Epithelial cell of esophagus (primary cell): ENCODE measurements at places on chromosomes 4 and X.

DNA sequence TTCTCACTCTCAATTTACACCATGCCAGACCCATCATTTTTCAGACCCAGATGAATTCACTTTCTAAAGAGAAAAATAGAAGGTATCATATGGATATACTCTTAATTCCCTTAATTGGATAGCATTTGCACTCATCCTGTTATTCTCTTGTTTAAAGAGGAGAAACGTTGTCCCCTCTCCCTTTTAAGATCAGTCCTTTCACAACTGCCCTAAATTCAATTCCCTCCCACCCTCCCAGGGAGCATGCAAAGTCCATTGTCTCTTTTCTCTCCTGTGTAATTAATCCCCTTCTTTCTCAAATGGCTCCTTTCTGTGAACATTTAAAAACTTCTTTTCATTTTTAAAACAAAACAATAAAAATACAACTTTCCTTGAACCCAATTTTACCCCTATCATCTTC lies 124.7 kb upstream of the TLL1 start:
- DNase-seq: no peak

DNA sequence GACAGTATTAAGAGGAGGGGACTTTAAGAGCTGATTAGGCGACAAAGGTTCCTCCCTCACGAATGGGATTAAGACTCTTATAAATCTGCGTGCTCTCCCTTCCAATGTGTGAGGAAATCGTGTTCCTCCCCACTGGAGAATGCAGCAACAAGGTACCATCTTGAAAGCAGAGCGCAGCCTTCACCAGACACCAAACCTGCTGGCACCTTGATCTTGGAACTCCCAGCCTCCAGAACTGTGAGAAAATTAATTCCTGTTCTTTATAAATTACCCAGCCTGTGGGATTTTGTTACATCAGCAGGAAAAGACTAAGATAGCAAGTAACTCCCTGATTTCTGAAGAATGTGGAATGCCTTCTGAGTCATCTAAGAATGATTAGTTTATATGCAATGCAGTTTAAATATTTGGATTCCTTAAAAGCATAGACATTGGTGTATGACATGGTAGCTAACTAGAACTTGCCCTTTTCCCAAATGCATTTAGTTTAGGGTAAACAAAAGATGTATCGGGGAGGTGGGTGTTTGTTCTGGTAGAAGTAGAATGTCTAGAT lies 86.1 kb downstream of the USP46 start:
- DNase-seq: peak; percentile 73

DNA sequence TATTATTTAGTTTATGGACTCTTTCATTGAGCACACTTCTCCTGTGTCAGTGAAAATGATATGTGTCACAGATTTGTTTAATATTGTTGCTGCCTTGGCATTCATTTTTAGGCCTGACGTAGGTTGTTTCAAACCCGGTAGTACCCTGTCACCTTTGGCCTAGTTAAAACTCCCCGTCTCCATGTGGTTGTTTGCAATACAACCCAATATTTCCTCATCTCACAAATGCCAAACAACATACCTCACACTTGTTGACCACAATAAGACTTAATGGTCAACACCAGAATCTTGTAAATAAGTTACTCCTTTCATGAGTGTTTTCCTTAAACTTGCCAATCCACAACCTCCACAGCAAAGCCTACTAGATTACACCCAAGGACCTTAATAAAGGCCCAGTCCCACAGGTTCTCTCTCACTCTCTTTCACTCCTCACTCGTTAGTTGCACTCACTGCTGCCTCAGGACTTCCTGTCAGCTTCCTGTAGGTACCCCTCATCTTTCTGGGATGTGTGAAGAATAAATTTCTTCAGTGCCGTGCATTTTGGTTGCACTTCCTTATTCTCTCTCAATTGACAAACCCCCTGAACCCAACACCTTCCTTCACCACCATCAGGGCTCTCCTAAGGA lies 31.3 kb downstream of the IL13RA2 start:
- DNase-seq: peak; percentile 6

DNA sequence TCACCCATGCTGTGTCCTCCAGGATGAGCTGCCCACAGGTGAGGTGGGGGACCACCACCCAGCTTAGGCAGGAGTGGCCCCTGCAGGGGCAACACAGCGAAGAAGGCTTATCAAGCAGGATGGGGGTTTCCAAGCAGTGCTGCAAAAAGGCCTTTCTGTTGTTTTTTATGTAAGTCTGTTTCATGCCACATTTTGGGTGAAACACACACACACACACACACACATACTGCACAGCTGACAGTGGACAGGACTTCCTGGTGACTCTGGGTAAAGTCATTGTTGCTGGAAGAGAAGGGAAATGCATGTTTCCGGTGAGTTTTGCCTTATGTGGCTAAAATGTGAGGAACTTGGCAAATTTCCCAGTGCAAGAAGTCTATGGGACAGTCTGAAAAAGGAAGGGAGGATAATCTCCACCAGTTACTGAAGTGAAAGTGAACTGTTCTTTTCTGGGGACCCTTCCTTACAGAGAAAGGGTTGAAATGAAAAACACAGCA lies 119.2 kb downstream of the IRF2 start:
- peak; percentile 71 for DNase-seq

GRCh38 chrX:39396358-39396995 lies 595.2 kb downstream of the MID1IP1 start:
- DNase-seq: no peak

GRCh38 chr4:100356172-100356571 lies 161.7 kb downstream of the EMCN start:
- DNase-seq: peak; percentile 77

- no peak for DNase-seq
Measured at GRCh38 chrX:31555506-31555905, 483.7 kb upstream of the FTHL17 start.

DNA sequence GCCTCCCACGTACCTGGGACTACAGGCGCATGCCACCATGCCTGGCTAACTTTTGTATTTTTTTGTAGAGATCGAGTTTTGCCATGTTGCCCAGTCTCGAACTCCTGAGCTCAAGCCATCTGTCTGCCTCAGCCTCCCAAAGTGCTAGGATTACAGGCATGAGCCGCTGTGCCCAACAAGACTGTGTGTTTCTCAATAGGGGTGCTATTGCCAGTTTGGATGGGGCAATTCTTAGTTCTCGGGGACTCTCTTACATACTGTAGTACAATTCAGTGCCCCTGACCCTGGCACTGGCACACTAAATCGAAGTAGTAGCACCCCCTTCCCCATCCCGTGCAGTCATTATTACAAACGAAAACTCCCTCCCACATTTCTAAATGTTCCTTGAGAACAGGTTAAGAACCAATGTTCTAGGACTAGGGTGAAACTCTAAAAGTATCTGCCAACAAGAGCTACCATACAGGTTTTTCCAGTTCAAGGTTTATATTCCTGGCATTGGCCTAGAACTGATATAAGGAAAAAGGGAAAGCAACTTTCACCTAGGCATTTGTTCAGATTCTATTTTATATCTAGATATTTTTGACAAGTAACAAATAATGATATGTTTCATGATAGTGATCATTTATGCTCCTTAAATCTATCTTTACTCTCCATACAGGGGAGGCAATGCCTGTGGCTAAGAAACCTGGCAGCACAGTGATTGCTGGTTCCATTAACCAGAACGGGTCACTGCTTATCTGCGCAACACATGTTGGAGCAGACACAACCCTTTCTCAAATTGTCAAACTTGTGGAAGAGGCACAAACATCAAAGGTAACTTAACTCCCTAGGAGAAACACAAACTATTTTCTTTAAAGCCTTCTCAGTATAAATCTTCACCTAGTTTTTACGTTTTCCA lies 50.4 kb upstream of the PGAM4 start:
- peak; percentile 64 for DNase-seq

- DNase-seq: no peak
Measured at GRCh38 chr4:152374606-152375285, 161.1 kb downstream of the FBXW7 start.

GRCh38 chr4:176645246-176645960 lies 147.3 kb downstream of the VEGFC start:
- no peak for DNase-seq

DNA sequence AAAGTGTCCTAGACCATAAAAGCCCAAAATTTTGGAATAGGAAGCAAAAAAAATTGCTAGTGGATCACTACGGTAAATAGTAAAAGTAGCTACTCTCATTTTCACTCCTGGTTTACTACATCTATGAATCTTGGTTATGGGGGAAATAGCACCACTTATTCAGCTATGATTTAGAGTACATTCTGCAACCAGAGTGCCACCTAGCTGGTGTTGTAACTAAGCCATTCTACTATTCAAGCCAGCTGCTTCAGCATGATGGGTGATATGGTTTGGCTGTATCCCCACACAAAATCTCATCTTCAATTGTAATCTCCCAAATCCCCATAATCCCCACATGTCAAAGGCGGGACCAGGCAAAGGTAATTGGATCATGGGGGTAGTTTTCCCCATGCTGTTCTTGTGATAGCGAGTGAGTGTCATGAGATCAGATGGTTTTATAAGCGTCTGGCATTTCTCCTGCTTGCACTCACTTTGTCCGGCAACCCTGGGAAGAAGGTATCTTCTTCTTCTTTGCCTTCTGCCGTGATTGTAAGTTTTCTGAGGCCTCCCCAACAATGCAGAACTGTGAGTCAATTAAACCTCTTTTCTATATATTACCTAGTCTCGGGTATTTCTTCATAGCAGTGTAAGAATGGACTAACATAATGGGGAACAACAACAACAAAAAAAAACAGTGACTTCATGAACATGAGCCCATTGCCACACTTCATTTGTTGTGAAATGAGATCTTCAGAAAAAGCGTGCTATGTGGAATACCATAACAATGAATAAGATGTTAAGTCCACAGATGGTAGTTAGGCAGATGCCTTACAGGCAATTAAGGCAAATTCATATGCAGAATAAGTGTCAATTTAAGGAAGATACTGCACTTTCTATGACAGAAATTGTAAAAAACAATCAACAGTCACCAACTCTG lies 280.1 kb downstream of the PABPC4L start:
- peak; percentile 67 for DNase-seq

GRCh38 chrX:100413229-100413628 lies 3.2 kb upstream of the PCDH19 start:
- peak; percentile 64 for DNase-seq

- DNase-seq: peak; percentile 17
Measured at GRCh38 chr4:88382621-88383020, 4.0 kb downstream of the HERC6 start.

DNA sequence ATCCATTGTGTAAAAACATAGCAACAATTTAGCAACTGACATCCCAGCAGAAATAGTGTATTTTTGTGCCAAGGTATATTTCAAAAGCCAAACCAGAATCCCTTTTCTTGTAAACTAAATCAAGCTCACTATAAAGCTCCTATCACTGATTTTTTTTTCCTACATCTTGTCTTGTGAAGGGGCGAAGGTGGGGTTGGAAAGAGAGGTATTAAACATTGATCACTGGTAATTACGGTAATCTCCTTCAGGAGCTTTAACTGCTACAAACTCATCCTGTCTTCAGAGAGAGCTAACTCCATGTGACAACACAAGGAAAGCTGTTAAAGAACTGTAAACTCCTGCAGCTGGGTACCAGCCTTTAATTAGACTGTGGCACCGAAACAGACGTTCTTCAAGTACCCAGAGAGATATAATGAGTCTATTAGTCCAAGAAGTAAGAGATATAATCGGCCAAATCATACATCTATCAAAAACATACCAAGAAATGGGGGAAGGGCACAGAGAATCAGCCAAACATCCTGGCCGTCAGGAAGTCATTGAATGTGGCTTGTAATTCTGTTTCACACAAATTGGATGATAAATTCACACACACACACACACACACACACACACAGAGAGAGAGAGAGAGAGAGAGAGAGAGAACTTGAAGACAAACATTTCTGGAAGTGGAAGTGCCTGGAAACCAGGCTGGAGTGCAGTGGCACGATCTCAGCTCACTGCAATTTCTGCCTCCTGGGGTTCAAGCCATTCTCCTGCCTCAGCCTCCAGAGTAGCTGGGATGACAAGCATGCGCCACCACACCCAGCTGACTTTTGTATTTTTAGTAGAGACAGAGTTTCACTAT lies 111.9 kb upstream of the PPARGC1A start:
- no peak for DNase-seq

DNA sequence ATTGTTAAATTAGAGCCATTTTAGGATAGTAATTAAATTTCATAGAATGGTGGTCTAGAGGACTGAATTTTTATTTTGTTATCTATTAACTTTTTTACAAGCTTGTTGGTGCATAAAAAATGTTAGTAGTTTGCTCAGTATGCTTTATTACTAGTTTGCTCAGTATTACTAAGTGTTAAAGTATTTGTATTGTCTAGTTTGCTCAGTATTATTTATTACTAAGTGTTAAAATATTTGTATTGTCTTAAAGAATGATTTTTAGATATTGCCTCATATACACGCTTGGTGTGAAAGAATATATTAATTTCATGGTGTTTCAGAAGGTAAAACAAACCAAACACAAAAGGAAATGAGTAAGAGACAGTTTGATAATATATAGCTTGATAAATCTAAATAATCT lies 268.4 kb upstream of the MAGEB18 start:
- peak; percentile 43 for DNase-seq

GRCh38 chr4:101331017-101331416 lies 16.3 kb downstream of the PPP3CA start:
- peak; percentile 89 for DNase-seq

DNA sequence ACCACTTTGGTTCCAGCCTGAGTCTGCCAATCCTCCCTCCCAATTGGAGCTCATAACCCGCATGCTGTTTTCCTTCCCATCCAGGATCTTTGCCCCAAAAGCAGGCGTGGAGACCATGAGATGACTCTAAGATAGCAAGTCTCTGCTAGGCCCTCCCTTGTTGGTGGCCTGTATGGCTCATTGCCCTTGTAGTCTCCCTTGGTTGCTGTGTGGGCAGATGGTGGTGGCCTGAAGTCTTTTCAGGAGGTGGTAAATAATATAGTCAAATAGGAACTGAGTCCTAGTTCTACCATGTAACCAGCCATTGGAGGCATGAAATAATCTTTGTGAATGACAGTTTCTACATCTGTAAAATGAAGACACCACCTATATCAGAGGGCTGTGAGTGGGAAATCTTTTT lies 1.2 kb downstream of the ATP6AP1 start:
- no peak for DNase-seq

DNA sequence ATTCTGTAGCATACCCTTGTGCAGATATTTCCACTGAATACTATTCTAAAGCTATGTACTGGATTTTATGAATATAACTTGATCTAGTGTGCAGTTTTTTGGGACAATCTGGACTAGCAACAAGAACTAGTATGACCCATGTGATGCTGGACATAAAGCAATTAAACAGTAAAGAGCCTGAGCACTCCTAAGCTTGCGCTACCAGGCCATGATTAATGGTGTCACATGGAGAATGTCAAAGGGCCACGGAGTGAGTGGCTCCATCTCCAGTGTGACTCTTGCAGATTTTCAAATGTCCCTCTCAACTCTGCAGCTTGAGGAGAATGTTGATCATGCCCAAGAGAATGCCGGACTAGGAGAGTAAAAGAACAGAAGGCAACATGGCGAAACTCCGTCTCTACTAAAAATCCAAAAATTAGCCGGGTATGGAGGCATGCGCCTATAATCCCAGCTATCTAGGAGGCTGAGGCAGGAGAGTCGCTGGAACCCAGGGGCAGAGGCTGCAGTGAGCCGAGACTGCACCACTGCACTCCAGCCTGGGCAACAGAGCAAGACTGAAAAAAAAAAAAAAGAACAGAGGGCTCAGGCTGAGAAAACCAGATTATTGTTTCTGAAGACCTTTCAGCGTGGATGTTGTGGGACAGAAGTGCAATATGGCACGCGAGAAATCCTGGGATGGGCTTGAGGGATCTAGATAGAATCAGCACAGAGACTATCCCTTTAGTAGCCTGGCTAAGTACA lies 45.0 kb downstream of the TIGD2 start:
- no peak for DNase-seq
